ENCODE measurements at places on chromosomes 7 and 10. TPM values are rescaled to one million over a fixed set of nuclear protein-coding genes. Genes with fewer than 3 reads are reported as not detected.

DNA sequence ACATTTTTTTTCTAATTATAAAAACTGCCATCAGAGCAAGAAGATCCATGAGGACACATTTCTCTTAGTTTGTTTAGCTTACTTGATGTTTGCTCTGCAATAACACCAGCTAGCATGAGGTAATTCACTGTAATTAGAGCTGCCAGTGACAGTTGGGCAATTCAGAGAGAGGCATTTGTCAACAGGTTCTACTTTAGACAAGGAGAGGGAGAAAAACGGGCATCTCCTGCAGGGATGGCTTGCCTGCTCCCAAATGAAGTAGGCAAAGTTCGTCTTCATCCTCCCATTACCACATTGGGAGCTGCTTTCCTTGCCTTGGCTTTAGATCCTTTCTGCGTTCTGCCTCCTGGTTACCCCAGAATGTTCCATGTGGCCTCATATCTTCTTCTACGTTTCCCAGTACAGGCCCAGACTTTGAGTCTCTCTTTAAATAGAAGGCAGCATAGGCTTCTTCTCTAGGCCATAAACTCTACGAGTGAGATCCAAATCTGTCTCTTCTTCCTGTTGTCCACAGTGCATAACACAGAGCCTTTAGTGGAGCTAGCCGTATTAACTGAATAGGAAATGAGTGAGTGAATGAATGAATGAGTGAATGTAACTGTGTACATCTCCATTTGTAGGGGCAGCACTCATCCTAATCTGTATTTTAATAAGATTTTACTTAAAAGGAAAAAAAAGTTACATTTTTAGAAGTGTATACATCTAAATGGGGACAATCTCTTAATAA is 21.2 kb downstream of the ASB15 start:
- H3K36me3 ChIP-seq: no peaks in the 10 kb centered on the region
- DNase-seq: no peak
- H3K4me1 ChIP-seq: no peaks in the 10 kb centered on the region
- H3K4me3 ChIP-seq: no peak overlapping the region

DNA sequence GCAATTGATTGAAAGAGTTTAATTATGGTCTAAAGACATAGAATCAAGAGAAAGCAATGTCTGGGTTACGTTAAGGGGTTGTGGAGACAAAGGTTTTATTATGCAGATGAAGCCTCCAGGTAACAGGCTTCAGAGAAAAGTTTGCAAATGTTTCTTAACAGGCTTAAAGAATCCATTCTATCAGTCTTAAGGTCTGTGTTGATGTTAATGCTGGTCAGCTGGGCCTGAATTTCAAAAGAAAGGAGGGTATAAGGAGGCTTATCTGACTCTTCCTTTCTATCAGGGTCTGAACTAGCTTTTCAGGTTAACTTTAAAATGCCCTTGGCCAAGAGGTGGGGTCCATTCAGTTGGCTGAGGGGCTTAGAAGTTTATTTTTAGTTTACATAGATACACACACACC is 1004.5 kb upstream of the C7orf33 start:
- no peak overlapping the region for H3K27ac ChIP-seq
- no peak for DNase-seq
- H3K4me3 ChIP-seq: no peak overlapping the region
- no peaks in the 10 kb centered on the region for H3K36me3 ChIP-seq
- no peaks in the 10 kb centered on the region for H3K27me3 ChIP-seq

- no peaks in the 10 kb centered on the region for H3K27me3 ChIP-seq
- H3K36me3 ChIP-seq: no peaks in the 10 kb centered on the region
- no peak overlapping the region for H3K4me3 ChIP-seq
- peaks cover 14% of the 10 kb centered on the region for H3K4me1 ChIP-seq
- DNase-seq: no peak
Measured at GRCh38 chr10:49357910-49358309, 38.0 kb downstream of the DRGX start.

- H3K4me3 ChIP-seq: no peak overlapping the region
- no peaks in the 10 kb centered on the region for H3K4me1 ChIP-seq
- no peak overlapping the region for H3K27ac ChIP-seq
- no peaks in the 10 kb centered on the region for H3K27me3 ChIP-seq
Measured at GRCh38 chr10:112307358-112308124, 24.3 kb downstream of the TECTB start.

DNA sequence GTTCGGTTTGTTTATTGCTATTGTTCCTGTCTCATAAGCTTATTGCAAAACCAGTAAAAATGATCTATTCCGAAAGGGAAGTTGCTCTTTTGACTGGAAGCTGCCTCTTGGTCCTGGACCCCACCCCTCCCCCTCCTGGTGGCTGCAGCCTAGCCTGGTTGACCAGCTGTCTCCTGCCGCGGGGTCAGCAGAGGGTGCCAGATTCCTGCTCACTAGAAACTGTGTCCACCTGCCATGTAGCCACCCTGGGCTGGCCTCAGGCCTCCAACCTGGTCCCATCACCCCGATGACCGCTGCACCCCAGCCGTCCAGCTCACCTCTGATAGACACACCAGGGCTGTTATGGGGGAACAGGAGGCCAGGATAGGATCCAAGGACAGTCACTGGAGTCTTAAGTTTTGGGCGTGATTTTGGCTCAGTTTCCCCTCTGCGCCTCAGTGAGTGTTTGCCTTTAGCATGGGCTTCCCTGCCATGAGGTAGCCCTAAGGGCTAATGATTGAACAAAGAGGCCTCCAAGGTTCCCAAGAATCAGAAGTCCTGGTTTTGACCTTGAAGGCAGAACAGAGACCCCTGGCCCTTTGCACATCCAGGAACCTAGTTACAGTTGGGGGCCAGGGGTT is 32.9 kb upstream of the SLF2 start:
- peaks cover 2% of the 10 kb centered on the region for H3K27me3 ChIP-seq
- H3K36me3 ChIP-seq: no peaks in the 10 kb centered on the region
- no peak overlapping the region for H3K27ac ChIP-seq
- no peaks in the 10 kb centered on the region for H3K4me1 ChIP-seq

DNA sequence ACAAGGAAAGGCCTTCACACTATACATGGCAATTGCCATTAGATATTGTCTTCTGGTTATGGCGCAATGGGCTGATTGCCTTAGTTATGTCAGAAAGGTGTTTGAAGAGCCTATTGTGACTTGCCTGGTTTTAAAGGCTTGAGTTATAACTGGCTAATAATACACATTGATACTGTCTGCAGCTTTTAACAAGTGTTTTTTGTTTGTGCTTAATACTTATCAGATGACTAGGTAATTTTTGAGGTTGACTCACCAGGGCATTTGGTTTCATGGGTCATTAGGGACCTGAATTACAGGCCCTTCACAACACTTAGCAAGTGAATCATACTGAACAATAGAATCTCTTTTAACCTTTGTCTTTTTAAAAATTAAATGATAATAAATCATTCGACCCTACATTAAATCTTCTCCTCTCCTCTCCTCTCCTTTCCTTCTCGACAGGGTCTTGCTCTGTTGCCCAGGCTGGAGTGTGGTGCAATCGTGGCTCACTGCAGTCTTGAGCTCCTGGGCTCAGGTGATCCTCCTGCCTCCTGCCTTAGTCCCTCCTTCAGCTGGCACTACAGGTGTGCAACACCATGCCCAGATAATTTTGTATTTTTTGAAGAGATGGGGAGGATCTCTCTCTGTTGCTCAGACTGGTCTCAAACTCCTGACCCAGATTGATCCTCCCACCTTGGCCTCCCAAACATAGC is 196.3 kb downstream of the JCAD start:
- H3K4me3 ChIP-seq: no peak overlapping the region
- H3K27ac ChIP-seq: no peak overlapping the region
- no peak for DNase-seq
- H3K4me1 ChIP-seq: peaks cover 23% of the 10 kb centered on the region
- H3K36me3 ChIP-seq: no peaks in the 10 kb centered on the region

GRCh38 chr10:567869-568268 is 121.6 kb downstream of the DIP2C start:
- no peaks in the 10 kb centered on the region for H3K27me3 ChIP-seq
- DNase-seq: no peak
- H3K4me3 ChIP-seq: no peak overlapping the region
- no peaks in the 10 kb centered on the region for H3K36me3 ChIP-seq

DNA sequence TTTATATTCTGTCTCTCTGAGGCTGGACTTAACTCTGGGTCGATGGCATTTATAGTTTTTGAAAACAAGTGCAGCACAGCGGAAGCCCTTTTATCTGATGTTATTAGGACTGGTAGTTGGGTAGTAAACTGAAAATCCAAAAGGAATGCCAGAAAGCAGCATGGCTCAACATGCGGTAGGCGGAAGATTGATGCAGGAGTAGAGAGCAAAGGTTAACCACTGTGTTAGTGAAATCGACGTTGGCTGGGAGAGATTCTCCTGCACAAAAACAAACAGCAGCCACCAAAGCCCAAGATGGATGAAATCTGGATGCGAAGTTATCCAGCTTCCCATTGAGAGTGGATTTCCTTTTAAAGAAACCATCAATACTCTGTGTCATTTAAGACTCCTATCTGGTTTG is 54.5 kb upstream of the EMX2 start:
- no peak overlapping the region for H3K27ac ChIP-seq
- no peaks in the 10 kb centered on the region for H3K4me1 ChIP-seq
- H3K36me3 ChIP-seq: no peaks in the 10 kb centered on the region
- H3K4me3 ChIP-seq: no peak overlapping the region
- H3K27me3 ChIP-seq: no peaks in the 10 kb centered on the region

GRCh38 chr10:102643336-102644065 is 778 bp upstream of the TRIM8 start:
- peak overlapping the region; percentile 92 for H3K27ac ChIP-seq
- H3K27me3 ChIP-seq: no peaks in the 10 kb centered on the region
- H3K36me3 ChIP-seq: no peaks in the 10 kb centered on the region
- peak overlapping the region; percentile 81 for H3K4me3 ChIP-seq
- H3K4me1 ChIP-seq: peaks cover 36% of the 10 kb centered on the region

DNA sequence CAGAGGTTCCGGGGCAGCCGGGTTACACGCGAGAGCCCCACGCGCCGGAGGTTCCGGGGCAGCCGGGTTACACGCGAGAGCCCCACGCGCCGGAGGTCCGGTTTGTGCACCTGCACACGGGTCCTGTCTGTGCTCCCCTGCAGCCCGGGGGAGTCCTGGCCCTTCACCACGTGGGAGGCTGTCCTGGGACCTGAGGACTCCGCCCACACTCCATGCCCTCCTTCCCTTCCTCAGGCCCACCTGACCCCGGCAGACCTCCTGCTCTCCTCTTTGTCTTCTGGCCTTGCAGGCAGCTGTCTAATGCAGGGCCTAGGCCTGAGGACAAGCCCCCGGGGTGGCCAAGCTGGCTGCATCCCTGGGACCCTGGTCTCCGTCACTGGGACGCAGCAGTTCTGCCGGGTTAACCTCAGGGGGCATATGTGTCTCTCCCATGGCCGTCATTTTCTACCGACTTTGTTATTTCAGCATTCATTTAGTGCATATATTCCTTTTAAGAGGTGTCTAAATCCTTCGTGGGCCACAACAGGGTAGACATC is 374.6 kb downstream of the DNAJB6 start:
- H3K4me1 ChIP-seq: no peaks in the 10 kb centered on the region
- no peak overlapping the region for H3K4me3 ChIP-seq
- no peaks in the 10 kb centered on the region for H3K27me3 ChIP-seq

GRCh38 chr10:80739963-80740715 is 202.4 kb downstream of the SH2D4B start:
- H3K4me3 ChIP-seq: no peak overlapping the region
- no peaks in the 10 kb centered on the region for H3K27me3 ChIP-seq
- H3K4me1 ChIP-seq: no peaks in the 10 kb centered on the region
- no peak overlapping the region for H3K27ac ChIP-seq
- no peaks in the 10 kb centered on the region for H3K36me3 ChIP-seq

DNA sequence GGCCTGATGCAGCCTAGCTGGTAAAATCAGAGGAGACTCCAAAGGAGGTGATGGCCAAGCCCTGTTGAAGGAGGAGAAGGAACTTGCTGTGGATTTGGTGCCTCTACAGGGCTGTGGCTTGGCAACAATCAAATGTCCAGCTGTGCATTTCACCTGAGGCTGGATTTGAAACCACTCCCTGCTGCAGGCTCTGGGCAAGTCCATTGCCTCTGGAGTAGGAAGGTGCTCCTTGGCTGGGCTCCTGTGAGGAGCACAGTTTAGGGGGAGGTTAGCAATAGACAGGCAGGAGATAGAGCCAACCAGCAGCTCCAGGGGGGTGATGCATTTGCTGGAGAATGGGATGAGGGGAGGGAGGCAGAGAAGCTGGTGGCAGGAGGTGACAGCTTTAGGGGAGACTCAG is 26.5 kb downstream of the CDH23 start:
- no peaks in the 10 kb centered on the region for H3K4me1 ChIP-seq
- no peak overlapping the region for H3K4me3 ChIP-seq
- no peaks in the 10 kb centered on the region for H3K36me3 ChIP-seq

The FAM237B gene
- total RNA-seq: not detected

The DLX5 gene
- total RNA-seq: not detected

The KLHL7 gene
- total RNA-seq: 27.8 TPM

Measured in sigmoid colon (tissue), 7 donors.